Amniotic epithelial cell (primary cell): ENCODE measurements at places on chromosomes 1 and 21.

GRCh38 chr1:3656450-3657095, 4.3 kb downstream of the TP73 start:
- no peak for DNase-seq

DNA sequence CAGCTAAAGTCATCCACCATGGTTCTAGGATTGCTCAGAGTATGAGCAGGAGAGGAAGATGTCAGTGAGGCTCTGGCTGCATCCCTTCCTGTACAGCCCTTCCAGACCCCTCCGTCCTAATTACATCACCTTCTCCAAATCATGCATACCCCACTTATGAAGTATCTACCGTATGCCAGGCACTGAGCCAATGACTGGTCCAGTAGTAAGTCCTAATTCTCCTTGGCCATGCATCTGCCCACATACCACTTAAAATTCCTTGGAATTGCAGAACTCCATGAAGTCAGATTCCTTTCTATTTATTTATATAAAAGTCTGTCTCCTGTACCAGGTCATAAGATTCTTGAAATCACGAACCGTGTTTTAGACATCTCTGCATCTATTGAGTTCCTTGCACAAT, 106.1 kb downstream of the SEC16B start:
- DNase-seq = no peak

GRCh38 chr1:192527950-192528349, 47.6 kb upstream of the RGS1 start:
- no peak for DNase-seq

DNA sequence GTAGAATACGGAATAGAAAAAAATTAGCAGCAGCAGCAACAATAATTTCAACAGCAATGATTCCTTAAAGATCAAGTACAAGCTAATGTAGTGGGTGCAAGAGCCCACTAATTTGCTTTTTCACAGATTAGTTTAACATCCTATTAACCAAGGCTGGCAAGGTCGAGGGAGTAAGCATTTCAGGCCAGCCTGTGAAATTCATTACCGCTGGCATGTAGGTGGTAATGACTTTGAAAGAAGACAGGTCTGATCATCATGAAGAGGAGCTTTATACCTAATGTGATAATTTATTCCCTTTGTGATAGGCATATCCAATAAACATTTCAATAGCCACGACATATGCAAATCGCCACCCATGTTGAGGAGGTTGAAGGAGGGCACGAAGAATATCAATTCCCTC, 11.2 kb upstream of the PRDM15 start:
- no peak for DNase-seq

DNA sequence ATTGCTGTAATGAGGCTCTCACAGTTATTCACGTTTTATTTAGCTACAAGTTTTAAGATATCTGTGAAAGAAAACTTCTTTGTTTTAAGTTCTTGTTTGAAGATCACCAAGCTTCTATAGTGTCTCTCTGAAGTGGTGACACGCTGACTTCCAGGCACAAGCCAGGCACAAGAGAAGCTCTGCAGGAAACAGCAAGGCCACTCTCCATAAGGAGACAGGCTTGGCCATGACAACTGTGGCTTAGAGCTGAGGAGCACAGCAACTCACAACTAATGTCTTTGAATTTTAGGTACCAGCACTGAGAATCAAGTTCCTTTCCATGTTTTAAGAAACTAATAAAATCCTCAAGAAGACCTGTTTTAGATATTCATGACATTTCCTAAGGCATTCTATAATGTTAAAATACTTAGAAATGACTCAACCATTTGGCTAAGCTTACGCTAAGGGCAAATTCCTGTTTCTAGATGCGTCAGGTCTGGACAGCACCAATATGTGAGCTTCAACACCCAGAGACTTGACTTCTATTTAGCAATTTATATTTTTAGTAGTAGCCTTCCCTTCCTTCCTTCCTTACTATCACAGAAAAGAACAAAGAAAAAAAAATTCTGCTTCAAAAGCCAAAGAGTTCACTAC, 40.2 kb downstream of the APP start:
- peak; percentile 87 for DNase-seq

GRCh38 chr1:5265438-5266075, 611.1 kb downstream of the AJAP1 start:
- no peak for DNase-seq

DNA sequence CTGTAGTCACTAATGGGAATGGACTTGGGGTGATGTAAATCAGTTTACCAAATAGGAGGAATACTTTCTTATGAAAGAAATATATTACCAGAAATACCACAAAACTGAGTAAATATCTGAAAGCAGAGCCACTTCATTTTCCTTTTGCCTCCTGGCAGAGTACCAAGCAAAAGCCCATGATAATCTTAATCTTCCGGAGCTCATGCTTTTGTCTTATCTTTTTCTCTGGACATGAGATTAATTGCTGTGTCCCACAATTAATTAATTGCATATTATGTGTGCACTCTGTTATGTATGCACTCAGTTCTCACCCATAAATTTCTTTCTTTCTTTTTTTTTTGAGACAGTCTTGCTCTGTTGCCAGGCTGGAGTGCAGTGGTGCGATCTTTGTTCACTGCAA, 94.1 kb upstream of the PDE4B start:
- peak; percentile 89 for DNase-seq

- DNase-seq = no peak
Observed at GRCh38 chr1:91070298-91070697, 48.5 kb upstream of the ZNF644 start.

- DNase-seq = no peak
Observed at GRCh38 chr1:111491070-111491469, 12.4 kb downstream of the ADORA3 start.
